Heart right ventricle (tissue), 16 donors: ENCODE measurements at places on chromosomes 1 and 21. TPM values are rescaled to one million over a fixed set of nuclear protein-coding genes. Genes with fewer than 3 reads are reported as not detected.
A peak's percentile ranks its signal among the peaks of the same experiment; 100 is the strongest.

LCE2B gene
- total RNA-seq: not detected

GRCh38 chr1:18549906-18550305 lies 69.2 kb downstream of the KLHDC7A start:
- no peak overlapping the region for H3K4me3 ChIP-seq
- H3K36me3 ChIP-seq: no peaks in the 10 kb centered on the region
- H3K27me3 ChIP-seq: peaks cover 6% of the 10 kb centered on the region
- DNase-seq: no peak
- no peaks in the 10 kb centered on the region for H3K4me1 ChIP-seq
- H3K27ac ChIP-seq: no peak overlapping the region

GRCh38 chr1:11237356-11237755 lies 25.0 kb downstream of the MTOR start:
- peak overlapping the region; percentile 41 for H3K27ac ChIP-seq
- no peak overlapping the region for H3K4me3 ChIP-seq
- H3K36me3 ChIP-seq: peaks cover 100% of the 10 kb centered on the region
- no peak for DNase-seq
- no peaks in the 10 kb centered on the region for H3K27me3 ChIP-seq
- peaks cover 8% of the 10 kb centered on the region for H3K4me1 ChIP-seq

CRNN gene
- total RNA-seq: not detected

DNA sequence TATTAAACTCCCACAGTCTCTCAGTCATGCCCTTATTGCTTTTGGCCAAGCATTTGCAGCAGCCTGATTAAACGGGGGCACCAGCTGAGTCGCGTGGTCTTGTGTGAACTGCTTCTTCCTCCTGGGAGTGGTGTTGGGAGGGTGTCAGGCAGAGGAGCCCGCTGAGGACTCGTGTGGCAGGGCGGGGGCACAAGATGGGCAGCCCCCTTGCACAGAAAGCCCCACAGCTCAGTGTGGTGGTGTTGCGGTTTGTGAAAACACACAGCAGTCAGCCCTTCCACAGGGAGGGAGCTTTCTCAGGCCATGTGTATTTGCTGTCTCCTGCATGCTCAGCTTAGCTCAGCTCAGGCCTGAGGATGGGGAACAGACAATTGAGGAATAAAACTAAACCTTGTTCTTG lies 22.4 kb downstream of the PEX14 start:
- no peak overlapping the region for H3K4me3 ChIP-seq
- H3K27ac ChIP-seq: no peak overlapping the region
- peaks cover 14% of the 10 kb centered on the region for H3K36me3 ChIP-seq
- H3K27me3 ChIP-seq: no peaks in the 10 kb centered on the region
- H3K4me1 ChIP-seq: no peaks in the 10 kb centered on the region

- H3K27me3 ChIP-seq: no peaks in the 10 kb centered on the region
- H3K4me3 ChIP-seq: no peak overlapping the region
- H3K36me3 ChIP-seq: peaks cover under 1% of the 10 kb centered on the region
- no peaks in the 10 kb centered on the region for H3K4me1 ChIP-seq
- DNase-seq: no peak
- H3K27ac ChIP-seq: no peak overlapping the region
Measured at GRCh38 chr21:36369064-36369685, 16.0 kb upstream of the CHAF1B start.

DNA sequence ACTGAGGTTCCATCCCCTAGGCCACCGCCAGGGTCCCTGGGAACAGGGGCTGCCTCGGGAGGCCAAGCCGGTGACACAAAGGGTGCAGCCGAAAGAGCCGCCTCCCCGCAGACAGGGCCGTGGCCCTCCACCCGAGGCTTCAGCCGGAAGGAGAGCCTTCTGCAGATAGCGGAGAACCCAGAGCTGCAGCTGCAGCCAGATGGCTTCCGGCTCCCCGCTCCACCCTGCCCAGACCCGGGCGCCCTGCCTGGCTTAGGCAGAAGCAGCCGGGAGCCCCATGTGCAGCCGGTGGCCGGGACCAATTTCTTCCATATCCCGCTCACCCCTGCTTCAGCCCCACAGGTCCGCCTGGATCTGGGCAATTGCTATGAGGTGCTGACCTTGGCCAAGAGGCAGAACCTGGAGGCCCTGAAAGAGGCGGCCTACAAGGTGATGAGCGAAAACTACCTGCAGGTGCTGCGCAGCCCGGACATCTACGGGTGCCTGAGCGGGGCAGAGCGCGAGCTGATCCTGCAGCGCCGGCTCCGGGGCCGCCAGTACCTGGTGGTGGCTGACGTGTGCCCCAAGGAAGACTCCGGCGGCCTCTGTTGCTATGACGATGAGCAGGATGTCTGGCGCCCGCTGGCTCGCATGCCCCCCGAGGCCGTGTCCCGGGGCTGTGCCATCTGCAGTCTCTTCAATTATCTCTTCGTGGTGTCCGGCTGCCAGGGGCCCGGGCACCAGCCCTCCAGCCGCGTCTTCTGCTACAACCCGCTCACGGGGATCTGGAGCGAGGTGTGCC lies 1.4 kb downstream of the KLHDC7A start:
- DNase-seq: no peak
- H3K4me1 ChIP-seq: no peaks in the 10 kb centered on the region
- no peaks in the 10 kb centered on the region for H3K36me3 ChIP-seq
- H3K27me3 ChIP-seq: peaks cover 43% of the 10 kb centered on the region
- no peak overlapping the region for H3K4me3 ChIP-seq
- no peak overlapping the region for H3K27ac ChIP-seq

DNA sequence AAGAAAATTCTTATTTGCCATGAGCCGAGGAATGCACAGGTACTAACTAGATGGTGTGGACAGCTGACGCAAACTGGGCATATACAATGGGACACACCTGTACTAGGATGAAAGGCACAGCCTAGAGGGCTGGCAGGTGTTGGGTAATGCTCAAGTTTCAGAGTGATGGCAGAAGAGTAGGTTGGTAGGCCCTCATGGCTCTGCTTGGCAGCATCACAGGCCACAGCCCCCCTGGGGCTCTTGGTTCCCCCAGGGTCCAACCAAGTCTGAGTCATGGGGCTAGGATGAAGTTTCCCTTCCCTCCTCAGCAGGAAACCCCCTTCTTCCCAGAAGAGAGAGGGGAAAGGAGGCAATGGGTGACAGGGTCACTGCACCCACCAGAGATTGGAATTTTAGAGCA lies 35.2 kb downstream of the SPEN start:
- no peak overlapping the region for H3K27ac ChIP-seq
- H3K27me3 ChIP-seq: no peaks in the 10 kb centered on the region
- no peak for DNase-seq
- H3K4me1 ChIP-seq: peaks cover 25% of the 10 kb centered on the region
- H3K36me3 ChIP-seq: peaks cover 19% of the 10 kb centered on the region

- no peak overlapping the region for H3K27ac ChIP-seq
- DNase-seq: no peak
- no peak overlapping the region for H3K4me3 ChIP-seq
- no peaks in the 10 kb centered on the region for H3K36me3 ChIP-seq
- H3K27me3 ChIP-seq: peaks cover 26% of the 10 kb centered on the region
Measured at GRCh38 chr1:18373882-18374493, 106.7 kb upstream of the KLHDC7A start.

DNA sequence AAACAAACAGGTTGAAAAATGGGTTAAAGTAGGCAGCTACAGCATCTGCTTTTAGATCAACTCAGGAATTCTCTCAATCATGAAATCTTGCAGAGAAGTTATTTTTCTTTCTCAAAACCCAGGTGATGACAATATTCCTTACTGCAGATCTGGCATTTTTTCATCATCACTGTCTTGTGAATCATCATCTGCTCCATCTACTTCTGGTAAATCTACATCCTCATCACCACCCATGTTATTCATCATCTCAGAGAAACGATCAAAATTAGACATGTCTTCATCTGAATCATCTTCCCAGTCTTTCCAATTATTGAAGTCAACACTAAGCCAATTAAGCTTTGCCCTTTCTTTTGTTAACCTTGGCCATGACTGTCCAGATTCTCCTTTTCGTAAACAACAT lies 21.8 kb downstream of the GBP2 start:
- no peak overlapping the region for H3K4me3 ChIP-seq
- H3K4me1 ChIP-seq: no peaks in the 10 kb centered on the region
- no peaks in the 10 kb centered on the region for H3K36me3 ChIP-seq

DNA sequence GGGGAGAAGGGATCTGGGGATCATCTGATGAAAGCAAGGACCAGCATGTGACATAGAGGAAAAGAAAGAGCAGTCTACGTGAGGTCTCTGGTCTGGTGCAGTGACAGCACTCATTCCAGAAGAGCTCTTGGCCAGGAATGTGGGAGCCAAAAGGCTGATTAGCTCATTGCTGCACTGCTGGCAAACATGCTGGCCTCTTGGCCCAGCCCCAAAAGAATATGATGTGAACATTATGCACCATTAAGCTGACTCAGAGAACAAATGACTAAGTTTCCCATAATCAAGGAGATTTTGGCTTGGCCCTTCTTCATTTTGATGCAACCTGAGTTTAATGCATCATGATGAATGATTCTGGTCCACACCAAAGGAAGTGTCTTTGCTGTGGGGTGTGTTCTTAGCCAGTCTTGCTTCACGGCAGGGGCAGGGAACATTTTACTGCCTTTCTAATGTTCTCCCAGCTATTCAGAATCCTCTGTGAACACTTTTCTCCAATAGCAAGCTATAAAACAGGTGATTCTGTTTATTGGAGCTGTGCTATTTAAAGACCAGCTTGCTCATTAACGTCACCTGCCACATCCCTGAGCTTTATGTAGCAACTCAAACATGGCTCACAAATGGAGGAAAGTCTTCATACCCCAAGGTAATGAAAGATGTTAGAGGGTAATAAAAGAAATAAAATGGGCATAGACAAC lies 55.1 kb downstream of the PCBP3 start:
- peak; percentile 33 for DNase-seq
- H3K4me1 ChIP-seq: peaks cover 11% of the 10 kb centered on the region
- H3K27me3 ChIP-seq: no peaks in the 10 kb centered on the region
- H3K36me3 ChIP-seq: no peaks in the 10 kb centered on the region
- no peak overlapping the region for H3K27ac ChIP-seq
